Bronchial epithelial cell (primary cell): ENCODE measurements at places on chromosomes 2 and 18. TPM values are rescaled to one million over a fixed set of nuclear protein-coding genes. Genes with fewer than 3 reads are reported as not detected.

TANC1 gene
- total RNA-seq, result 29.5 and 34.1 TPM in 2 replicates

GRCh38 chr18:32368170-32368569, 102.5 kb downstream of the GAREM1 start:
- DNase-seq, result peak; percentile 87

UGT1A4 gene
- 0.26 and 2.9 TPM in 2 replicates for total RNA-seq

FAM228A gene
- 0.13 TPM in 1 of 2 replicates, not detected in the other for total RNA-seq

MOGAT1 gene
- not detected in 2 replicates for total RNA-seq

FBXO48 gene
- total RNA-seq, result 0.26 and 0.64 TPM in 2 replicates

DNA sequence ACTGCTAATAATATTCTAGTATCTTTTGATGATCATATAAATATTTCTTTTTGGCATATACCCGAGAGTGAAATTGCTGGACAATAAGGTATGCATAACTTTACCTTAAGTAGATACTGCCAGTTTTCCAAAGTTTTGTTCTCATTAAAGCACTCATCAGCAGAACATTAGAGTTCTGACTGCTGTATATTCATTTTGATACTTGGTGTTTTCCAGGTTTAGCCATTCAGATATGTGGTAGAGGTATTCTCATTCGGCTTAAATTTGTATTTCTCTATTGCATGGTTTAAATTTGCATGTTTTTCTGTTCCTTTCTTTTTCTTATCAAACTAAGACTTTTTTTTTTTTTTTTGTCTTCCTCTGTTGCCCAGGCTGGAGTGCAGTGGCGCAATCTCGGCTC, 18.2 kb downstream of the CYBRD1 start:
- DNase-seq, result no peak

DNA sequence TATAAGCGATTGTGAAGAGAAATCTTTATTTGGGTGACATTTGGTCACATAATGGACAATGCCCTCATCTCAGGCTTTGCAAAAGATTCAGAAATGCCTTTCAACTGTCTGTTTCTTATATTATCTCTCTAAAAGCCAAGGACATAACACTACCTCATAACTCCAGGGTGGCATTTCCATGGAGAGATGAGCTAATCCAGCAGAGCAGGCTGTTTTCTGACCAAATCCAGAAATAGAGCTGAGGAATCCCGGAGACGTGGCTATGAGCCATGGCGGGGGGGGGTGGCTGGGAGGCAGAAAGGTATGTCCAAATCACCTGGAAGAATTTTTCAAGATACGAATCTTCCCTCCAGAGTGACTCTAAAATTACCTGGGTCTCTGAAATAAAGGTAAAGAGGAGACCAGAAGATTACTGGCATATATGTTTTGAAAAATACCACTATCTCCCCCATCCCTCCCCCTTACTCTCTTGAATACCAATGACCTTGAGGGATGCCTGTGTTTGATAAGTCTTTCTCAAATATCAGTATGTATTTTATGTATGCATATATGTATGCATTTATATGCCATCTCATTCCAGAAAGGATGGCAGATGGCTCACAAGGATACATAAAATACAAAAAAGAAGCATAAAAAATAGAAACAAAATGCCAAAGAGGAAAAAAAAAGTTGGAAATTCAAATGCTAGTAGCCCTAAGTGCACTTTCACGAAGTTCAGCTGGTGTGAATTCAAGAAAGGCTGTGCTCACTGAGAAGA, 296.0 kb upstream of the MGAT5 start:
- no peak for DNase-seq

- DNase-seq, result peak; percentile 15
Measured at GRCh38 chr2:185219981-185220380, 518.6 kb upstream of the FSIP2 start.

DNA sequence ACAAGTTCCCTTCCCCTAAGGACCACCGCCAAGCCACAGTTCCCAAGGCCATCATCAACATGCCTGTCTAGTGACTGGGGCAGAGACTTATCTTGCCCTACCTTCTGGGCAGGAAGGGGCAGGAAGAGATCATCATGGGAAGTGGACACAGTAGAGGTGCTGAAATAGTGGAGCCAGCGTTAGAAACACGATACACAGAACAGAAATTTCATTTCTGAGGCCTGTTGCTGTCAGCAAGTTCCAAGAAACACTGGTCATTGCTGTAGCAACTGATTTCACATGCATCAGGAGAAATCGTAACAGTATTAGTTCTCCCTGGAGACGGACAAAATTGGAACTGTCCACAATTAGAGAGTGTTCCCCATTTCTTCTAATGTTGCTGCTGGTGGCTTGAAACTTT, 83.0 kb downstream of the COLEC12 start:
- no peak for DNase-seq

GRCh38 chr2:40367032-40367431, 84.9 kb downstream of the SLC8A1 start:
- DNase-seq, result no peak

RNF125 gene
- total RNA-seq, result 0.90 and 1.3 TPM in 2 replicates

CPO gene
- total RNA-seq, result 0.13 TPM in 1 of 2 replicates, not detected in the other

CCL20 gene
- total RNA-seq, result 1.5 and 3.7 TPM in 2 replicates

DNA sequence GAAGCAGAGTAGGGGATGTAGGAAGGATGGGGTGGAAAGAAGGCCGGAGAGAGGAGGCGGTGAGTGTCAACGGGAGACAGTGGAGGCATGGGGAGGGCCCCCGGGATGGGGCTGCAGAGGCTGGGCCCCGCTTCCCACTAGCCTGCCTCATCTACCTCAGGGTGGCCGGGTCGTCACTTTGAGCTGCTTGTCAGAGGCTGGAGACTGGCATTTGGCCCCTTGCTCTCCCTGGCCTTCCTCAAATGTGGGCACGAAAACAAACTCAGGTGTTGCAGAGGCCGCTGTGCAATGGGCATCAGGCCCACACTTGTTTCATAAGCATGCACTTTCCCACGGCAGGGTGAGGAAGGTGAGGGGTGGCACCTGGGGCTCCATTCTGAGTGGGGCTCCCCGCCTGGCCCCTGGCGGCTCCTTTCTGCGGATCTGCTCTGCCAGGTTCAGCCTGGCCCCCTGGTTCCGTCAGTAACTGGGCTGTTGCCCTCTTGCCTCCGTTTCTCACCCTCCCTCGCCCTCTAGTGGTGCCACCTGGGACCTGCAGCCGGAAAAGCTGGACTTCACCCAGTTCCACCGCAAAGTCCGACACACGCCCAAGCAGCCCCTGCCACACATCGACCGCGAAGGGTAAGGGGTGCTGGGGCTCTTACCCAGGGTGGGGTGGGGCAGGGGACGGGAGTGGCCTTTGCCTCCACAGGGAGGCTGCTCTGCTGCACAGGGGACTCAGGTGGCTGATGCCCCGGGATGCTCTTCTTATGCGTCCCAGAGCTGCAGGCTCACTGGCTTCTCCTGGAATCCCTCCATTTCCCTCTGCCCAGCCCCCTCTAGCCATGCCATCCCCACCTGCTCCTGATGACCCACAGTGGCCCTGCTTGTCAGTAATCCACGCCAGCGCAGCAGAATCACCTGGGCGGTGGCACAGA, 125.4 kb downstream of the CTIF start:
- peak; percentile 31 for DNase-seq

DNA sequence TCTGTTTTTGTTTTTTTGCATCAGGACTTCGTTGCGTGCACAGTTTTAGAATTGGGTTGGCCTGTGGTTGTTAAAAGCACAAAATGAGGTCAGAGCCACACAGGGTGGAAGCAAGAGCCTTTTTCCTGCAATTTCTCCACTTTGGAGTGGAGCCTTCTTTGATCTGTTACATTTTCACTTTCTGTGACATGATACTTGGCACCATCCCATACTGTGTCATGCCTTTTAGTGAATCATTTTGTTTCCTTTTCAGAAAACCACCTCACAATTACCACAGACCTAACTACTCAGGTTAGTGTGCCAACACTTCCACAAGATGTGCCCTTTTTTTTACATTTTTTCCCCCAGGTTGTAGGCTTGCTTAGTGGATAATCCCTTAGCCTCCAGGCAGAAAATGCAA, 32.5 kb downstream of the MERTK start:
- DNase-seq, result peak; percentile 90

DNA sequence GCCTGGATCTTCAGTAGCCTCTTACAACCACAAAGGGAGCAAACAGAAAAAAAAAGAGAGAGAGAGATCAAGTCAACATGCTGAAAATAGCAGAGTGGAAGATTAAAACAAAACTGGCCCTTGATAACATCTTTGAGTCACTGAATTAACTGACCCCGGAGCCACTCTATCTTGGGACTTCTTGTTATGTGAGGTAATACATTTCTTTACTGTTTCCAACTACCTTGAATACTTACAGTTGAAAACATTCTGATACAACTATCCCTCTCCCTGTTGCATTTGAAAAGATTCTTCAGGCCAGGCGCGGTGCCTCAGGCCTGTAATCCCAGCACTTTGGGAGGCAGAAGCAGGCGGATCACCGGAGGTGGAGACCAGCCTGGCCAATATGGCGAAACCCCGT, 208.1 kb downstream of the MEMO1 start:
- no peak for DNase-seq

GRCh38 chr2:64779117-64779690, 125.5 kb upstream of the SERTAD2 start:
- peak; percentile 79 for DNase-seq

- no peak for DNase-seq
Measured at GRCh38 chr2:177010861-177011260, 201.7 kb upstream of the HNRNPA3 start.

GRCh38 chr2:181372646-181373040, 84.5 kb upstream of the ITGA4 start:
- DNase-seq, result no peak

DNA sequence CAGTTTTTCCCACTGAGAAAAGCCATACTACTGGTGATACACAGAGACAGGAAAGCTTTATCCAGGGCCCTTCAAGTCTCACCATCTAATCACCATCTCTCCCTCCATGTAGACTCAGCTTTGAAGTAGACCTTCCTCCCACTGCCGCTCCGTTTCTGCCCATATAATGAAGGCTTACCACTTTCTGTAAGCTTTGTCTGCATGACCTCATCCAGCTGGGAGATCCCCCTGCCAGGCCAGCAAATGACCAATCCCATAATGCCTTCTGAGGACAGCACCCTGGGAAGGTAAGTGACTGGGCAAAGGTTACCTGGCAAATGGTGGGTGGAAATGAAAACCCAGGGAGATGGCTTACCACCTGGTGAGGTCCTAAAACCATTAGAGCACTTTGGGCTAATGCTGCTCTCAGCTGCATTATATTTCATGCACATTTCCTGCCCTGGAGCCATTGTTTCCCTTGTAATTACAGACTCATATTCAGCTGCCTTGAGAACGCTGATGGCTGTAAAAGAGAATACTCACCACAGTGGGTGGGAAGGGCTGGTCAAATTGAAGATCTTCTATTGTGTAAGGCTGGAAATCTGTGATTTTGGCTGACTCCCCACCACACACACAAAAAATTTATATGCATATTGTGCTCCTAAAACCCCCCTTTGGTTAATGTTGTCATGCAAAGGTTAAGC, 350.7 kb upstream of the SYT4 start:
- DNase-seq, result no peak

DNA sequence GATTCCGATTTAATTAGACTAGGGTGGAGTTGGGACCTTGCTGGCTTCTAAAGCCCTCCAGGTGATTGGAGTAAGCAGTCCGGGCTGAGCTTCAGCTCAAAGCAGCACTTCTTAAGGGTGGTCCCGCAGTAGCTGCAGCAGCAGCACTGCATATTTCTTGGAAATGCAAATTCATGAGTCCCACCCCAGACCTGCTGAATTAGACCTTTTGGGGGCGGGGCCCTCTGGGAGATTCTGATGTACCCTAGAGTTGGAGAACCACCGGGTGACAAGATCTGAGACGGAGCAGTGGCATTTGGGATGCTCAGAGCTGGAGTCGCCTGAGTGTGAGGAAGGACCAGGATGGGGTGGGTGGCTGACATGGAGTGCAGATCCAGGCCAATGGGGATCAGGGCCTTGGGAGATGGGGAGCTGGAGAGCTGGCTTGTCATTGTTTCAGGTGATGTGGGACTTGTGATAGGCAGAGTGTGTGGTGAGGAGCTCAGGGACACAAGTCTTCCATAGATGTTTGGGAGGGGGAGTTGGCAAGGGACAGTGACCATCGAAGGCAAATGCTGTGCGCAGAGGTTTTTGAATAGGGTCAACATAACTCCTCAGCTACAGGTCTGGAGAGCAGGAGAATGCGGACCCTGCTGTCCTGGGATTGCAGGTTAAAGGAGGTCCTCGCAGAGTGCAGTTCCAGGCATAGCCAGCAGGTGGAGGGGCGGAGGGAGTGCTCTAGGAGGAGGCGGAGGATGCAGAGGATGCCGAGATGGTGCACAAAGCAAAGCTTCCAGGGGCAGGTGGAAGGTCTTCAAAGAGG, 130.9 kb upstream of the RAB12 start:
- peak; percentile 48 for DNase-seq
